Lung (tissue), 17 donors: ENCODE measurements at places on chromosomes 11 and 22.
A peak's percentile ranks its signal among the peaks of the same experiment; 100 is the strongest.

DNA sequence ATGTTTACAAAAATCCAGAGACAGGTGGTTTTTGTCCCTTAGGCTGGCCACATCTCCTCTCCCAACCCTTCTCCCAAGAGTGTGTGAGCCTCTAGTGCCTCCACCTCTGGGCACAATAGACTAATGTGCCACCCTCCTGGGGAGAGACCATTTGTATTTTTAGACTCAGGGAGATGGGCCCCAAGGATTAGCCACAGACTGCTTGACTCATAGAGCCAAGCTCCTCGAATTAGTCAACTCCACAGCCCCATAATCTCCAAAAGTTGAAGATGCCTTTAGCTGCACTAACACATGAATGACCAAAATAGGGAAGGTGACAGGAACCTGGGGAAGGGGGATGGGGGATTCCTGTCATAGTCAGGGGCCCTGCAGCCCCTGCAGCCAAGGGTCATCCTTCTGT is 53.0 kb upstream of the LRRC32 start:
- H3K4me3 ChIP-seq: no peak overlapping the region
- no peak overlapping the region for H3K27ac ChIP-seq
- no peaks in the 10 kb centered on the region for H3K4me1 ChIP-seq
- no peaks in the 10 kb centered on the region for H3K36me3 ChIP-seq
- H3K27me3 ChIP-seq: no peaks in the 10 kb centered on the region

- no peaks in the 10 kb centered on the region for H3K27me3 ChIP-seq
- no peak for DNase-seq
- no peak overlapping the region for H3K4me3 ChIP-seq
Measured at GRCh38 chr22:19360300-19360792, 68.8 kb upstream of the CLTCL1 start.

DNA sequence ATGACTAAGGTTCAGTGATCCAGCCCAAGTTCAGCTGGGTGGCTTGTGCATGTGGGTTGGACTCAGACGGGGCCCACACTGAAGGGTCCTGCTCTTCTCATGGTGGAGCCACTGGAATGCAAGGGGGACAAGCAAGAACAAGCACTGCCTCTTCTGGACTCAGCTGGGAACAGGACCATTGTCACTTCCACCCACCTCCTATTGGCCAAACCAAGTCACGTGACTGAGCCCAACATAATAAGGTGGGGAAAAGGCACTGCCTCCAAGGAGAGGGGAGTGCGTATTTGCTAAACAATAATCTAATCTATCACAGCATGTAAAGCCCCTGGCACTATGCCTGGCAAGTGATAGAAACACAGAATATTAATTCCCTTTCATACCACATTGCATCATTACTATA is 87.1 kb downstream of the CHST1 start:
- no peak overlapping the region for H3K27ac ChIP-seq
- no peak overlapping the region for H3K4me3 ChIP-seq
- no peaks in the 10 kb centered on the region for H3K27me3 ChIP-seq
- DNase-seq: no peak
- H3K36me3 ChIP-seq: no peaks in the 10 kb centered on the region

DNA sequence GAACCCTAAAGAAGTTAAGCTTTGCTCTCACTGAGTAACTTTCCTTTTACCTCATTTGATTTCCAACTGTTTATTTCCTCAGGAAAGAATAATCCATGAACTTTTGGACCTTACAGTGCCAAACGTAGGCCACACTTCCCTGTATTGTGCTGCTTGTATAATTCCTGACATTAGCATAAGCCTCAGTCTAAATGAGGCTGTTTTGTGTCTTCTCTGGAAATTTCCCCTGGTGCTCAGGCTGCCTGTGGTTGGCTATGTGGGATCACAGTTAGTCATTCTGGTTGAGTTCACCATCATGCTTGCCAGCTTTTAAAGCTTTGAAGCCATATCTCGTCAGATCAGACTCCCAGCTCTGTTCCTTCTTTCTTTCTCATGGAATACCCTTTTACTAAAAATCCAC is 107.0 kb downstream of the FAM76B start:
- no peaks in the 10 kb centered on the region for H3K27me3 ChIP-seq
- H3K36me3 ChIP-seq: no peaks in the 10 kb centered on the region
- H3K4me3 ChIP-seq: no peak overlapping the region
- H3K27ac ChIP-seq: no peak overlapping the region
- peak; percentile 24 for DNase-seq
- H3K4me1 ChIP-seq: peaks cover 16% of the 10 kb centered on the region

DNA sequence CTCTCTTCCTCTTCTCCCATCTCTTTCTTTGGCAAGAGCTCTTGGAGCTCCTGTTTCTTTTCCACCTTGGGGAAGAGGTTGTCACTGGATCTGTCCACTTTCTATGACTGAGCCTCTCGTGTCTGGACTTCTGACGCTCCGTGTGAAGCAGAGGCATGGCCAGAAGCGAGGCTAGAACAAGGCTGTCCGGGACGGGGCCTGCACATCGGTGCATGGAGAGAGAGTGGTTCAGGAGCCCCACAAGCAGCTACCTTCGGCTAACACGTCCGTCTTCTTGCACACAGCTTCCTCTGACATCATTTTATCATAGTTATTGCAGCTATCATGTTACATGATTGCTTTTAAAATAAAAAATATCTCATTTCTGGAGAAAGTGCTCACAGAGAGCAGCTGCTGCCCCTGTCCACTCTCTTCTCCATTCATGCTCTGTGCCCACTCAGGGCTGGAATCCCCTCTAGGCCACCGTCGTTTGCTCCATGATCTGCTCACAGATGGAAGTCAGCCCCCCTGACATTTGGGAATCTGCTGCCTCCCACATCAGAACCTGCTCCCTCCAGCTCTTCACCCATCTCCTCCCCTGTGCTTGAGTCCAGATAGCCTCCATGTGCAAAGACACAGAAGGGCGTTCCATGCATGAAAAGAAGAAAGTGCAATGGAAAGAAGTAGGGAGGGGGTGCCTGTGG is 308.4 kb downstream of the NTM start:
- H3K36me3 ChIP-seq: no peaks in the 10 kb centered on the region
- no peaks in the 10 kb centered on the region for H3K27me3 ChIP-seq
- no peak for DNase-seq
- H3K27ac ChIP-seq: no peak overlapping the region
- H3K4me3 ChIP-seq: no peak overlapping the region
